ENCODE measurements at places on chromosomes 12 and 14.

DNA sequence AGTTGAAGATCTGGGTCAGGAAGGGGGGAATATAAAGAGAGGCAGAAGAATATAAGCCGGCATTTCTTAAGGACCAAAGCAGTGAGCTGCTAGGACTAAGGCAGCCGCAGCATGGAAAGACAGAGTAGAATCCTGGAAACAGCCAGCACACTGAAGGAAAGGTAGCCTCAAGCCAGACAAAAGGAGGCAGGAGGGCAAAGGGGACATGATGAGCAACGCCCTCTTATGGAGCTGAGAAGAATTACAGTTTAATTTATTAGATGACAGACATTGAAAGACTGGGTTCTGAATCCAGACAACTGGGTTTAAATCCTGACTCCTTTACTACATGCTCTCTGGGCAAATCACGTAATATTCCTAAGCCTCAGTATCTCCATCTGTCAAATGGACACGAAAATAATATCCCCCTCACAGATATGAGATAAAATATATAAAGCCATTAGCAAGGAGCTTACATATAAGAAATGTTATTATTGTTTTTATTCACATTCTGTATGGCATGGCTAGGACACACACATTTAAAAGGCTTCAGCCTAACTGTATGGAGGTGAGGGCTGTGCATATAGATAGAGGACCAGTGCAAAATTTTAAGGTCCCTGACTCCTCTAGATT, 8.1 kb upstream of the PCED1B start:
- peak; percentile 33 for DNase-seq

DNA sequence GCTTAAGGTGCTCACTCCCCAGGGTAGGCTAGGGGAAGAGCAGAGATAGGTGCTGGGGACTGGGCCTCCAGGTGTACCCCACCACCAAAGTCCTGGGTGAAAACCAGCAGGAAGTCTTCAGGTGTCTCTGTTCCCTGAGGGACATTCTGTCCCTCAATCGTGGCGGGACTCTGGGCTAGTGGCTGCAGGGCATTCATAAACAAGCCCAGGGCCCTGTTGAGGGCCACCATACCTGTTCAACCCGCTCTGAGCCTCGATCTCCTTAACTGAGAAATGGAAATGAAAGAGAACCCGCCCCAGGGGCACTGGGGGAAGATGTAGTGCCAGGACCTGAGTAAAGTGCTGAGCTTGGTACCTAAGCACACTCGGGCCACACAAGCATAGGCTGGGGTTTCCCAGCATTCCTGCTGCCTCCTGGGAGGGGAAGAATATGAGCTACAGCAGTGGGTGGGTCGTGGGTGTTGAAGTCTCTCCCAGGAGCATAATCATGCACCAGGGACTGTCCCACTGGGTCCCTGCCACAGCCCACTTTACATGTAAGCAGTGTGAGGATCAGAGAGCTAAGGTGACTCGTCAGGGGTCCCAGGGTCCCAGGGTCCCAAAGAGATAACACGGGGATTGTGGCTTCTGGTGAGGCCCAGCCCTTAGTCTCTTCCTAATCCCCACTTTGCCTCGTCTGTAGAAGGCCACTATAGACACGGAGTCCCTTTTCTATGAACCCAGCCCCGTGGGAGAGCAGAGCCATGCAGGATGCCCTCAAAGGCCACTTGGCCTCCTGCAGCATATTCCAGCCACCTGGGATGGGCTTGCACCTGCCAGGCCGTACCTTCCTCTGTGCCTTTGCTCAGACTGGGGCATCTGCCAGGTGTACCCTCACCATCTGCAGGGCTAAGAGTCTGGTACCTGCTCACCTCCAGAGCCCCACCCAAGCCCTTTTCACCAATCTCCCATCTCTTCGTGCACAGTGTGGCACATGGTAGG, 14.4 kb downstream of the FAM222A start:
- no peak for DNase-seq

DNA sequence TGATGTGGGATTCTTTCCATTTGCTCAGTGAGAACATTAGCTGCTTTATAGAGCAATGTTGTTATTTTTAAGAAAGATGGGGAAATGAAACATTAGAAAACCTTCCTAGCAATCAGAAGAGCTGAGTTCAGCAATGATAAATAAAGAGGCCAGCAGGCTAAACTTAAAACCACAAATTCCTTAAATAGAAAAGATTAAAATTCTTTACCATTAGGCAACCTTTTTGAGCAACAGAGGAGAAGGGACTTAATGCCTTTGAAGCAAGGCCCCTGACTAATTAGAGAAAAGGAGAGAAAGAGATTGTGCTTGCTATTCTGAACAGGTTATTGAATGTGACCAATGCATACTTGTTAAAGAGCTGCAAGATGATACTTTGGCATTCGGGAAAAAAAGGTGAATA, 160.8 kb upstream of the LMO3 start:
- no peak for DNase-seq

GRCh38 chr12:6662602-6662905, 365 bp downstream of the ING4 start:
- no peak for DNase-seq

DNA sequence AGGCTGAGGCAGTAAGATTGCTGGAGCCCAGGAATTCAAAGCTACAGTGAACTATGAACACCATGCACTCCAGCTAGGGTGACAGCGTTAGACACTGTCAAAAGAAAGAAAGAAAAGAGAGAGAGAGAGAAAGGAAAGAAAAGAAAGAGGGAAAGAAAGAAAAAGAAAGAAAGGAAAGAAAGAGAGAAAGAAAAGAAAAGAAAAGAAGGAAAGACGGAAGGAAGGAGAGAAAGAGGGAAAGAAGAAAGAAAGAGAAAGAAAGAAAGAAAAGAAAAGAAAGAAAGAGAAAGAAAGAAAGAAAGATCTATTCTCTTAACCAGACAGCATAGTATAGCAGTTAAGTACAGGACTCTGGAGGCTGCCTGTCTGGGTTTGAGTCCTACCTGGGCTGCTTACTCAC, 21.9 kb upstream of the DENND5B start:
- DNase-seq = no peak

Measured in activated CD4-positive, alpha-beta T cell treated with anti-CD3 and anti-CD28 coated beads, Interleukin-2, amount 50 U/mL, for 16 hours (primary cell).